ENCODE measurements at places on chromosomes 4 and X. TPM values are rescaled to one million over a fixed set of nuclear protein-coding genes. Genes with fewer than 3 reads are reported as not detected.

- no peak for DNase-seq
These were observed 17.3 kb downstream of the FNIP2 start for GRCh38 chr4:158786121-158786601.

GRCh38 chr4:89586864-89587263 is 250.1 kb downstream of the SNCA start:
- DNase-seq = no peak

- DNase-seq = no peak
These were observed 116.8 kb downstream of the SORCS2 start for GRCh38 chr4:7309181-7309580.

DNA sequence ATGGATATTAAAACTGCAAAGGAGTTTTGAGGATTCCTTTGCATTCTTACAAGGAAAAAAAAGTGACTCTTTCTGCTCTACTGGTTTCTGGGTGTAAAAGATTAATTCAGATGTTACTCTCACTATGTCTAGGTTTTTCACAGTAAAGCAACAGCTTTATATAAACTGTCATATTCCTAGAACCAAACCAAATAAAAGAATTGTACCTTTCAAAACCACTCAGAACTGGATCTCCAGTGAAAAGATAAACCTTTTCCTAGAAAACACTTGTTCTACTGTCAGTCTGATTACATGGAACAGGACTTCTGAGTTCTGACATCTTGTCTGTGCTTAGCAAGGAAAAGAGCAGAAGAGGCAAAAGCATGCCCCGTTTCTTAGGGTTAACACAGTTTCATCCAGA is 5.0 kb upstream of the PPID start:
- DNase-seq = no peak

GRCh38 chr4:97531351-97531750 is 611.9 kb downstream of the STPG2 start:
- DNase-seq = no peak

Gene SFRP2
- 3.5 TPM for polyA plus RNA-seq

Gene TEX13C
- polyA plus RNA-seq = not detected

Gene KLHL5
- 20.5 TPM for polyA plus RNA-seq
